ENCODE measurements at places on chromosomes 6 and 20.

DNA sequence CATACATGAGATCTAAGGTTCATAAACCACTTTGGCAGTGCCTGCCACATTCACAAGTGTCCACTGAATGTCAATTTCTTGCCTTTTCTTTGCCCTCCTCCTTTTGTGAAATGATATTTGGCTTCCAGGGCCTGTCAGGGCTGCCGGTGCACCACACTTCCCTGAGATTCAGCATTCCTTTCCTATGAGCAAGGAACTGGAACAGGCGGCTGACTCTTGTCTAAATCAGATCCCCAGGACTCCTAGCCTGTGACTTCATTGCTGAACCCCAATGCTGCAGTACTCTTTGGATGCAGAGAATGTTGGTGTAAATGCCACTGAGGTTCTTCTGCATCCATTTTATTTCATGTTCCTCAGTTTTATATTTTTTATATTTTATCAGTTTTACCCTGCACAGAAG, 172.2 kb downstream of the ARID1B start:
- no peak for DNase-seq

DNA sequence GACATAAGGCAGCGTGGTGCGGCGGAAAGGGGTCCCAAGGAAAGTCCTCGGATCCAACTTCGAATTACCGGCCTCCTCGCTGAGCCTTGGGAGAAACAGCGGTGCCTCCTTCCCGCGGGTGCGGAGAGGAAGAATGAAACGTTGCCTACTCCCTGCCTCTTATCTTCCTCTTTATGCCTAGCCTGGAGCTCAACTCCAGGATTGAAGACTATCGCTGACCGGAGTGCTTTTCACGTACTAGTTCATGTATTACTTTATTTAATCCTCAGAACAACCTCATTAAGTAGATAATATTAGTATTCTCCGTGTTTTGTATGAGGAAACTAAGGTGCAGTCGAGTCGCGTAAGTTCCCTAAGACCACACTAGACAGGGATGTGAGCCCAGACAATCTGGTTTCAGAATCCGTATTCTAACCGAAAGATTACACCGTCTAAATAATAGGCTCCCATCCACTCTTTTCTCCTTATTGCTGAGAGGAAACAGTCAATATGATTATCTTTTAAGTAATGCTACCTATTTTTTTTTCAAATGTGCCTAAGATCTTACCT, 793 bp upstream of the PDSS2 start:
- DNase-seq, result no peak

DNA sequence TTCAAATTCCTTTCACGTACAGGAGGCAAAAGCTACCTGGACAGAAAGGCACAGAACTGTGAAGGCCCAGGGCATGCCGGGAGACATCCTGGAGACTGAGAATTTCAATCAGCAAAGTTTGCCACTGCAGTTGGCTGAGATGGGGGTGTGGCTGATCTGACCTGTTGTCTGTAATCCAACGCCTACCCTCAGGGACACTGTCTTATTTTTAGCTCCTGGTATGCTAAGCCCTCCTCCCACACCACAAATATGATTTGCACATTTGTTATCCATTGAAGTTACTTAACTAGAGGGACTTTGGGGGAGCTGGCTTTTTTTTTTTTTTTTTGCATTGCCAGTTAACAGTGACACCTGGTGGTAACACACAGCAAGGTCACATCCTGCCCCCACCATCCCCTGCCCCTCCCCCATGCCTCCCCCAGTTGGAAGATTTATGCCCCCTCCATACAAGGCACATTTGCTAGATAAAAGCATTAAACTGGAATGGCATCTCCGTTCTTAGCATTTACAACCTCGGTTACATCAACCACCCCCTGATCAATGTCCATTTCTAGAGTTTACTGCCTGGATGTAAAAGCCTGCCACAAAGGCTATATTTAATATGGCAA, 40.4 kb downstream of the TTI1 start:
- no peak for DNase-seq

DNA sequence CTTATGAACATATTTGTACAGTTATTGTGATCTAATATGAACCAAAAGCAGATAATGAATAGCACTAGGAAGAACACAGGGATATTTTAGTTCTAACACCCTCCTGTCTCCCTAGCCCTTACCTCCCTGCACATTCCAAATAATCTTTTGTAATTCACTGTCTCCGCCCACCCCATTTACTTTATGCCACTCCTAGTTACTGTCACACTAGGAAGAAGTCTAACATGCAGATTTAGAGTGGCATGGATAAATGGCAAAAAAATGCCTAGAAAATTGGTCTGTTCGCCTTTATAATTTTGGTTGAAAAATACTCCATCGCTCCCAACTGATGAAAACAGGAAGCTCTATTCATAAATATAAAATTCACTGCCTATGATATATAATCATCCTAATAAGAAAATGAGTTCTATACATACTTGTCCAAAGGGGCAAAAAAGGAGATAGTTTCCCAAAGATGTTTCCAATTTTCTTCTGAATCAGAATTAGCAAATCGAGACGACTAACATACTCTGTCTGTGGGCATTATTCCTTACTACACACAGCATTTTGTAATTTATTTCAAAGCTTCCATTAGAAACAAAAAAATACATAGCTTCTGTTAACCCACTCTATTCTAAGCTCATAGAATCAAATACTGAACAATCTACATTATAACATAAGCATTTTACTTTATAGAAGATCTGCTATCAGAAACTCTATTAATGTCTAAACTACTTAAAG, 1.3 kb upstream of the RUNX2 start:
- DNase-seq, result no peak

GRCh38 chr20:45822857-45823256, 4.3 kb downstream of the TNNC2 start:
- no peak for DNase-seq

- DNase-seq, result no peak
Observed at GRCh38 chr20:41623625-41624375, 5.6 kb upstream of the CHD6 start.

DNA sequence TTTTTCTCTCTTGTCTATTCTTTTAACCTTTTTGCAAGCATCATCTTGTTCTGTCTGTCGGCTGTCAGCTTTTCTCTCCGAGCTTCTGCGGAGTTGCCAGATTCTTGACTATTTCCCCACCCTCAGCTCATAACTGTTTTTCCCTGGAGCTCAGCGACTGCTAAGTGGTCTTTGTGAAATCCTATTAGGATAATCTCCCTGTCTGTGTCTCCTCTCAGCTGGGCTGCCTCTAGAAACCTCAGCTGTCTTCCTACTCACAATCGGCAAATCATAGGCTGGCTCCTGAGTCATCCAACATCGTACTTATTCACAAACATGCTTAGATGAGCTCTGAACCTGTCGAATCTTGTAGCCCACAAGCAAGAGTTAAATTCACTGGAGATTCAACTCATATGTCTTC, 332.3 kb downstream of the PTPRT start:
- DNase-seq, result no peak

DNA sequence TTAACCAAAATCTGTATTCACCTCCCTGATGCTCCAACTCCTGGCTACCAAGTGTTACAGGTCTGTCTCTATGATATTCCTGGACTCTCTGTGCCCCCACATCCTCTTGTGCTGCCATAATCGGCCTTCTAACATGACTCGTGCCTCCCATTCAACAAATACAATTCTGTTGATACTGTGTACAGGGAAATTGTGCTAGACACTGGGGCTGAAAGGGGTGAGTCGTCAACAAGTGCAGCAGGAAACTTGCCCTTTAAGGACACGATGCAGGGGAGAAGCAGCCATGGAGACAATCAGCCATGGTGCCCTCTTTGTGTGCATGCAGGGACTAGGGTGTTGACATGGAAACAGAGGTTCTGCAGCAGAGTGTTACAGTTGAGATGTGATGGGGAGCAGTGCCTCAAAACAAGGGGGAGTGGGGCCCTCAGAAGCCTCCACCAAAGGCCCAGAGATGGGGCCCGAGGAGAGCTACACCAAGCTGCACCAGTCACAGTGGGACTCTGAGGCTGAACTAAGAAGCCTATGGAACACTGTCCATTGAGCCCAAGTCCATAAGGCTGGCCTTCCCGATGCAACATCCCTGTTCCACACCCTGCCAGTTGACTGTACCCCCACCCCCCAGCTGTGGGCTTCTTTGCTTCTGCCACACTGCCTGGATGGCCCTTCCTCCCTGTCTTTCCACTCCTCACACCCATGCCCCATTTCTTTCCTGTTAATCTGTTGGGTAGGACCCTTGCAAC, 3.1 kb downstream of the PCED1A start:
- DNase-seq, result no peak

DNA sequence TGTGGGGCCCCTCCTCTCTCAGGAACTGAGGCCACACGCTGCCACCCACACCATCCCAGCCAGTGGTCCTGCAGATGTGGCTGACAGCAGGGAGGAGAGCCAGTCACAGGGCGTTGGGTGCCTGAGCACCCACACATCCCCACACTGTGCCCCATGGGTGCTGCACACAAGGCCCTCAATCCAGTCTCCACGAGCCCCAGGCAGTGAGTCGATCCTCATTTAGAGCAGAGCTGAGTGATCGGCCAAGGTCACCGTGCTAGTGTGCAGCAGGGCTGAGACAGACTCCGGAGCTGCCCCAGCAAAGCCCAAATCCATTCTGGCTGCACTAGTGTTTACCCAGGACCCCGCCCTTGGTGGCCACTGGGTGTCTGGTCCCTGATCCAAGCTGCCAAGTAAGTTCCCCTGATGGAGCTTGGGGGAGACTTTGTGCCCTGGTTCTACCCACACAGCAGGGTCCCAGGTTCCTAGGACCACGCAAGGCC, 9.0 kb downstream of the C20orf203 start:
- no peak for DNase-seq

DNA sequence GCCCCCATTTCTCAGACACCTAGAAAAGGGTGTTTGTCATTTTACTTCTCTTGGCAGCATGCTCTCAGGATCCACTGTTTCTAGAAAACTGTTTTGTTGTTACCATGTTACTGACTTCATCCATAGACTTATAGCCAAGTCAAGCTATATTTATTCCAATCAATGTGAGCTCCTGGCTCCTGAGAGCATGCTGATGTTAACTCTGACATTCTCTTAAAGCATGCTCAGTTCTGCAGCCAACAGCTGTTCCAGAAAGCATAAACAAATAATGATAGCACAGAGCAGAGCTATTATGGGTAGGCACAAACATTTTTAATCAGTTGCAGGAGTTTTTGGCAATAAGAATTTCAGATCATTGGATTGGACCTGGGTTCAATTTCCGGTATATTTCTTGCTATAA, 92.4 kb upstream of the CEP85L start:
- no peak for DNase-seq

- no peak for DNase-seq
Observed at GRCh38 chr6:35370785-35371493, 28.6 kb downstream of the PPARD start.

DNA sequence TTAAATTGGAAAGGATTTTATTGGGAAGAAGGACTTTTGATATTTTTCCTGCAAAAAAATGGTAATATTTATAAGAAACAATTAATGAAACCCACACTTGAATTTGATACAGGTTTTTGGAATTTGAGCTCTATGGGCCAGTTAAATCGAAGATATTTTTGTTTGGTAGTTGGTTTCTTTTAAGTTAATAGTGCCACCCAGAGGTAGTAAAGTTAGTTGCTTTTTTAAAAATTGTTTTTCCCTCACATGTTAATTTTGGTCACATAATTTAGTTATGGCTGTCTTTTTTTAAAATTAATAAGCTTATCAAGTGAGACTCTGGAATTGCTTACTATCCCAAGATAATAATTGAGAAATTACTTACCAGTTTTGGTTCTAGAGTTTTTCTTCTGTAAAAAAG, 7.1 kb downstream of the PRIM2 start:
- DNase-seq, result no peak

DNA sequence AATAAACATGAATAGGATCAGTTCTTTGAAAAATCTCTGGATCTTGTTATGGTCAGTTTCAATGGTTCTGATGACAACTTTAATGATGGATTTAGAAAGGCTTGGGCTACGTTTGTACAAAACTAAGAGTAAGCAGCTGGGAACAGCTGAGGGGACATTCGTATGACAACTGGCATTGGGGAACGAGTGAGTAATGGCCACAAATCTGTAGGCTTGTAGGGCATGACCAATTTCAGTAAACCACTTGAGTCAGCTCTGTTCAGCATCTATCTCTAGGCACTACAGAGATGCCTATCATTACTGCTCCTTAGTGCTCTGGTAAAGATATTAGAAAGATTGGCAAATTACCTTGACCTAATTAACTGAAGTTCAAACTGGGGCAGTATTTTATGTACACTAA, 1375.6 kb downstream of the EPHA7 start:
- no peak for DNase-seq

DNA sequence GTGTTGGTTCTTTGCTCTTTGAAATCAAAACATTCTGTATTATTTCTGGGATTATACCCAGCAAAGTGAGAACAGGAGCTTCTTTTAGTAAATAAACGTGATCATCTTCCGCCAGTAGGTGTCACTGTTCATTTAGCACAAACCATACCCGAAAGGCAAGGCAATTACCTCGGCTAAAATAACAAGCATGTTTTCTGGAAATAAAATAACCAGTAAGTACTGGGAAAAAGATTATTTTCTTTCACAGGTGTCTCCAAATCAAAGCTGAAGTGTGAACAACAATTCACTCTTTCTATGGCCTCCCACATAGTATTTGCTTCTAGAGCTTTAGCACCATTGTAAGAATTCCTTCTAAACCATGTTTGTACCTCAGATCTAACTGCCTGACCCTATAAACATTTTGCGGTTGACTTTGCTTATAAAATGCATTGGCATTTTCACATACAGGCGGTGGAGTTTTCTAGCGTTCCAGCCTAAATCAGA, 144.6 kb upstream of the AGPAT4 start:
- DNase-seq, result no peak

GRCh38 chr6:68572525-68572924, 62.6 kb upstream of the ADGRB3 start:
- DNase-seq, result no peak

DNA sequence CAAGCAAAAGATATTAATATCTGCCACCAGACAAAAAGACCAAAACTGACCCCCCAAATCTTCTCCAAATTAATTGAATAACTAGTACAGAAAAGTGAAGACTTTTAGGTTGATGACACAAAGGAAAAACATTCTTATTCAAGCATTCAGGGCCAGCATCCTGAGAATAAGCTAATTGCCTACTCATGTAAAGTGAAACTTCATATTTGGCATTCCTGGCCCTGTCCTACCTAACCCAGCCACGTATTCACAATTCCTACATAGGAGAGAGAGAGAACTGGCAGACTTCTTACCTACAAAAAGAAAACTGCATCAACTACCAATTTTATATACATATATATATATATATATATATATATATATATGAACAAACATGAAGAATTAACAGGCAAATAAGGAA, 4.9 kb upstream of the ASCC3 start:
- DNase-seq, result no peak
